Stimulated activated CD4-positive, alpha-beta T cell treated with anti-CD3 and anti-CD28 coated beads, TNF-alpha, amount 100 ng/mL, for 1 hour (primary cell): ENCODE measurements at places on chromosomes 13 and 19.

- DNase-seq, result no peak
These were observed 92.2 kb downstream of the TSHZ3 start for GRCh38 chr19:31257025-31257424.

GRCh38 chr13:111248822-111249221, 71.6 kb upstream of the TEX29 start:
- DNase-seq, result no peak

GRCh38 chr19:40549007-40549708, 27.5 kb upstream of the SHKBP1 start:
- DNase-seq, result peak; percentile 61

DNA sequence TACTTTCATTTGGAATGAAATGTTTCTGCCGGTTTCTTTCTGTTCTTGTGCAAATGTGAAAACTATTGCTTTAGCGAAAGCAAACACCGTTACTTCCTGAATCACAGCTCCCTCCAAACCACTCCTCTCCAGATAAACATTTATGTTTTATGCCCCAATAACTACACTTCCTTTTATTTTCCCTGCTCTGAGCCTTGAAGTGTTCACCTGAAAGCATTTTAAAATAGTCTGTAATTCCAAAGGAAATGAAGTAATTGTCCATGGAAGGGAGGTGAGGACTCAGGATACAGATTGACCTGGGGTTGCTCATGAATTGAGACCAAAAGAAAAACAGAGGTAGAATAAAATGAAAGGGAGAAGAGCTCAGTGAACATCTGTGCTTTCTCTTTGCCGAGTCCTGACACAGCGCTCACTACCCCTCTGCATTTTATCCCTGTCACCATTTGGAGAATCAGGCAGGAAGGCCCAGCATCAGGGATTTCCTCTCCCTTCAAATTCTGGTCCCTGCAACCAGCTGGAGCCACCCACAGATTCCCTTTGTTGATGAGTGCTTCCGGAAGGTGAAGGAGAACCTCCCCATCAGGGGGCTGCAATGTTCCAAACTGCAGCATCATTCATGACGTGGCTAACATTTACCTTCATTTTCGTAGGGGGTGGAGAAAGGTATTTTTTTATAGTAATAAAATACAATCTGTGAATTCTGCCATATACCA, 171.9 kb downstream of the ITGBL1 start:
- no peak for DNase-seq

DNA sequence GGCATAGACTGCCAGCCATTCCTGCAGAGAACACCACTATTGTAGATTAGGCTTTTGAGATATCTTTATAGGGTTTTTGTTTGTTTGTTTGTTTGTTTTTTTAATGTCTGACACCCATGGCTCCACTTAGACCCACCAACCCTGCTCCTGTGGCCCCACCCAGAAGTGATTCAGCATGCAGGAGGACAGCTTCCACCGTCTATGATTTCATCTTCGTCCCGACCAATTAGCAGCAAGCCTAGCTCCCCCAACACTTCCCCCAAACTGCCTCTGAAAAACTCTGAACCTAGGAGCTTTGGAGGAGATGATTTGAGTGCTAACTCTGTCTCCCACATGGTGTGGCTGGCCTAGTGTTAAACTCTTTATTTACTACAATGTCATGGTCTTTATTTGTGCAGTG, 108.3 kb upstream of the RXFP2 start:
- DNase-seq, result no peak

- DNase-seq, result no peak
These were observed 72.6 kb downstream of the NBEA start for GRCh38 chr13:35014606-35015213.

GRCh38 chr19:45095496-45096413, 2.8 kb downstream of the PPP1R37 start:
- no peak for DNase-seq

GRCh38 chr19:50324331-50324730, 4.8 kb downstream of the KCNC3 start:
- DNase-seq, result no peak

GRCh38 chr19:3068071-3068470, 5.8 kb upstream of the TLE5 start:
- DNase-seq, result no peak

DNA sequence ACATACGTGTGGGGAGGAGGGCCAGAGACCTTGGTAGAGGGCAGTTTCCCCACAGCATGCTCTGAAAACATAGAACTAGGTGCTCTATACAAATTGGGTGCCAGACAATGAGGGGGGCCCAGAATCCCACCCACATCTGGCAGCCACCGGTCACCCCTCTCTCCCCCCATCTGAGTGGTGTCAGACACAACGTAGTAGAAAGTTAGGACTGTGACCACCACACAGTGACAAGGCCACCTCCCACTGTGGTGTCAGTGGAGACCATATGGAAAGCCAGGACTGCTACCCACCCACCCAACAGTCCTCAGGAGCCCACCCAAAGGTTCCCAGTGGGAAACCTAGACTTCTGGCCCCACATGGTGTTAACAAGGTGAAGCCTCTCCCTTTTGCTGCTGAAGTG, 2.1 kb upstream of the ATP4B start:
- no peak for DNase-seq

DNA sequence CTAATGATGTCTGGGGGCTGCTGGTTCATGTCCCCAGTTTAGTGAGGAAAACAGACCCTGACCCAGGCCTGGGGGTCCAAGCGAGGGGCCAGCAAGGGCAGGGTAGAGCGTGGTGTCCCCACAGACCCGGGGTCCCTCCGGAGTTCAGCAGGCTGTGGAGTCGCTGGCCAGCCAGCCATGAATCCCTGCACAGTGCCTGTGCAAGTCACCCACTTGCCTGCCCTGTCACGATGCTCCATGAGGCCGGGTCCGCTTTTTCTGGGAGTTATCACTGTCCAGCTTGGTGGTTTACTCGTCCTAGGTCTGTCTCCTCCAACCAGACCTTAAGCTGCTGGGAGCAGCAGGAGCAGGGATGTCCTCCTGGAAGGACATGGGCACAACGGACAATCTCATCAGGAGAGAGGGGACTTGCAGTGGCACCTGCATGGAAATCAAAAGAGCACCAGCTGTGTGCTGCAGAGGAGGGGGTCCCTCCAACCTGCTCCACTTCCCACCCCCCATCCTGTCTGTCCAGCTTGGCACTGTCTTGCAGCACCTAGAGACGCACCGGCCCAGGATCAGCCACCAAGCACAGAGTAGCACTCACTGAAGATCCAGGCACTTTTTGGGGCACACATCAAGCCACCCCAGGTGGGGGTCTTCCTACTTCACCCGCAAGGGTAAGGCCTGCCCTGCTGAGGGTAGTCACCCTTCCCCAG, 121.8 kb downstream of the URI1 start:
- DNase-seq, result no peak

- no peak for DNase-seq
These were observed 18.0 kb upstream of the SPACA7 start for GRCh38 chr13:112358156-112358555.

DNA sequence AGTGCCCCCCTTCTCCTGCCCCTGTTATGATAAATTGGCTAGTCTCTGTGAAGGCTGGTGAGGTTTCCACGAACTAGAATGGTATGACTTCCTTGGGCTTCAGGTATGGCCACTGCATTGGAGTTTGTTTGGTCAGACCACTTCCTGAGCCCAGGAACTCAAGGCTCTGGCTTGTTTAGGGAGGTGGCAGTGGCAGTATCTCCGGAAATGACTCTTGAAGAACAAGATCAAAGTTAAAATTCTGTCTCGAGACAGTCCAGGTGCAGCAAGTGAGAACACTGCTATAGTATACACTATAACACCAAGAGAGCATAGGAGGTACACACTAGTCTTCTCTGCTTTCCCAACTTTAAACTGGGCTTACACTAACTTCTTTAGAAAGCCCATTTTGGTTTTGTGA, 309.1 kb downstream of the KLF12 start:
- DNase-seq, result no peak

GRCh38 chr13:51937320-51938290, 73.6 kb downstream of the ATP7B start:
- DNase-seq, result no peak

DNA sequence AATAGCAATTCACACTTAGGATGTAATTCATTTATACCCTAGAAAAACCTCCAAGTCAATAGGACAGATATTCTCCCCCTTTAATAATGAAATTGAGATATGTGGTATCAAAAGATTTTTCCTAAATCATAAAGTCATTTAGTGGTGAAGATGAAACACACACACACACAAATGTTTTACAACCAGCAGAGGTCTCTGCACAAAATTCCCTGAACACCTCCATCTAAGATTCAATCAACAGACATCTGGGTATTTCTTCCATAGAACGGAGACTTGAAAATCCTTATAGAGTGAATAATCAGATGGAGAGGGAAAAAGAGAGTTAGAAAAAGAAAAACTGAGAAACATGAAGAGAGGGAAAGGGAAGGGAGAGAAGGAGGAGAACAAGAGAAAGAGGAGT, 52.8 kb downstream of the MYCBP2 start:
- no peak for DNase-seq

GRCh38 chr19:12792051-12792852, 966 bp downstream of the JUNB start:
- no peak for DNase-seq

DNA sequence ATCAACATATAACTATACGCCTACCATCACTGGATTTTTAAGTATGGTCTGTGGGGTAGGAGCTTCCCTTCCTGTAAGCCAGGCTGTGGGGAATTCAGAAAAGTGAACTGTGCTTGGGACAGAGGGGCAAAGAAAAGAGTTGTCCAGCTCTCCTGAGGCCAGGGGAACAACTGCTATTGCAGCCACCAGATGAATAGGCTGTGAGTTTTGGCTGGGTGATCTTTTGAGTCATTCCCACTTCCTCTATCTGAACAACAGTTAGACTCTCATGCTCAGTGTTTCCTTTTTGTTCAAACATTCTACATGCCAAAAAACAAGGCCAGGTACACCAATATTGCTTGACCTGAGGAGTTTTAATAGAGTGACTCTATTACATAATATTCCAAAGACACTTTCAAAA, 426.2 kb upstream of the DACH1 start:
- no peak for DNase-seq

DNA sequence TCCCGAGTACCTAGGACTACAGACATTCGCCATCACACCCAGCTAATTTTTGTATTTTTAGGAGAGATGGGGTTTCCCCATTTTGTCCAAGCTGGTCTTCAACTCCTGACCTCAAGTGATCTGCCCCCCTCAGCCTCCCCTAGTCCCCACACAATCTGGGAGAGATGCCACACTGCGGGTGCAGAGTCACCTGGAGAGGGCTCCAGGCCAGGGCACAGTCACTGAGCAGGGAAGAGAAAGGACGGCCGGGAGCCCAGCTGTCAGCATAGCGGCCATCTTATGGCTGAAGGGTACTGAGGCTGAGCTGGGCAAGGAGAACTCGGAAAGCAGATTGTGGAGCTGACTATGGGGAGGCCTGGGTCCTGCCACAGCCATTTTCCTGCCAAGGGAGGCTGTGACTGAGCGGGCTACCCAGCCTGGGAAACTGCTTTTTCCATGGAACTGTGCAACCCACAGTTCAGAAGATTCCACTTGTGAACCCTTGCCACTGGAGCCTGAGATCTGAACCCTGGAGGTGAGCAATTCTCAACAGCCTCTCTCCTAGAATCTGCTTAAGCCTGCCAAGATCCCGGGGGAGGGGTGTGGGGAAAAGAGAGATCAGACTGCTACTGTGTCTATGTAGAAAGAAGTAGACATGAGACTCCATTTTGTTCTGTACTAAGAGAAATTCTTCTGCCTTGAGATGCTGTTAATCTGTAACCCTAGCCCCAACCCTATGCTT, 109.2 kb downstream of the ZNF486 start:
- DNase-seq, result no peak

GRCh38 chr19:45876161-45876410, 9.9 kb downstream of the IRF2BP1 start:
- peak; percentile 16 for DNase-seq

DNA sequence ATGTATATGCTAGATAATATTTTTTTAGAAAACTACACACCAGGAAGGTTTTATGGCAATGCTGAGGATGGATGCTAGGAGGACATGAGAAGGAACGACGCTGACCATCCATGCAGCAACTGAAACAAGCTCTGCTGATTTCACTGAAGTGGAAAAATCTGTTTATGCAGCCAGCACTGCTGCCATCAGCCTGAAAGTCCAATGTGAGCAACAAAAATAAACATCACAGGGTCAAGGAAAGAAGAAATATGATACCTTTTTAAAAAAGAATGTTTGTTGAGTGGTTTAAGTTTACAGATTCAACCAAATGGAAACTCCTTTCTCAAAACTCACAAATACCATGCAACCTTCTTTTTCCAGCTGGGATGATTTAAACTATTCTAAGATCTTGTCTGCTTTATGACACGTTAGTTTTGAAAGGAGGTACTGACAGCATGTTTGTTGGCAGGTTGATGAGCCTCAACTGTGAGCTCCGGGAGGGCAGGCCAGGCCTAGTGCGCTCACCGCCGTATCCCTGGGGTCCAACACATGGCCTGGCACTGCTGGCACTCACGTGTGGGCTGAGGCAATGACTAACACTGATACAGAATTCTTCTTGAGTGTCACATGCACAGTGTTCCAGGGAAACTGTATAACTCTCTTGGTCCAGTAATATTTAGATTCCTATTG, 46.8 kb downstream of the LATS2 start:
- no peak for DNase-seq

GRCh38 chr19:55935206-55935605, 3.1 kb upstream of the NLRP13 start:
- no peak for DNase-seq

- no peak for DNase-seq
These were observed 17.8 kb downstream of the POU2F2 start for GRCh38 chr19:42114412-42114811.

DNA sequence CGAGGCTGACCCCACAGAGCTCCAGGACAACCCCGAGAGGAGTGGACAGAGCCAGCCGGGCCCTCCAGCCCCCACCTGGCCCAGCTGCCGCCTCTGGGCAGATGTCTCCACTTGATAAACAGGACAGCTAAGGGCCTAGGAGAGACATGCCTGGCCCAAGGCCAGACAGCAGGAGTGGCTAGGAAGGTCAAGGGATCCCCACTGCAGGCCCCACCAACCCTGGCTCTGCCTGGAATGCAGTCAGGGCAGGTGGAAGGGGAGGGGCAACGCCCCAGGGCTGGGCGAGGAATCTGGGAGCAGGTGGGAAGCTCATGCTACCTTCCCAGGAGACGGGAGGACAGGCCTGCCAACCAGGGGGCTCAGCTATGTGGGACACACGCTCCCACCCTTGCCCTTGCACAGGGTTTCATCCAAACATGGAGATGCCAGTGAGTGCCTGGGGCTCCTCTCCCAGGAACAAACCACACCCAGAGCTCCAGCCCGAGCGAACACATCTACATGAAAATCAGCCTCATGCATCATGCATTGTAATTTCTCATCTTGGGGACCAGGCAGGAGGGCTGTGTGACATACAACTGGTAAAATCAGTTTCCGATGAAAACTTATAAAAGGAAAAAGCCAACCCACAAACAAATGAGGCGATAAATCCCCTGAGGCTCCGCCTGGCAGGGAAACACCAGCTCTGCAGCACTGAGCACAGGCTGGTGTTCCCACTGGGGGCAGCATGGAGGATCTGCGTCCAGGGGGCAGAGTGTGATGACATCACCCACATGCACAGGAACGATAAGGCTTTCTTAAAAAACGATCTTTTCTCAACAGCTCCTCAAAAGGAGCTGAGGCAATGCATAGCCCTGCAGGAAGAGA, 25.0 kb downstream of the SH3GL1 start:
- DNase-seq, result no peak
